ENCODE measurements at places on chromosomes 6 and 20.

DNA sequence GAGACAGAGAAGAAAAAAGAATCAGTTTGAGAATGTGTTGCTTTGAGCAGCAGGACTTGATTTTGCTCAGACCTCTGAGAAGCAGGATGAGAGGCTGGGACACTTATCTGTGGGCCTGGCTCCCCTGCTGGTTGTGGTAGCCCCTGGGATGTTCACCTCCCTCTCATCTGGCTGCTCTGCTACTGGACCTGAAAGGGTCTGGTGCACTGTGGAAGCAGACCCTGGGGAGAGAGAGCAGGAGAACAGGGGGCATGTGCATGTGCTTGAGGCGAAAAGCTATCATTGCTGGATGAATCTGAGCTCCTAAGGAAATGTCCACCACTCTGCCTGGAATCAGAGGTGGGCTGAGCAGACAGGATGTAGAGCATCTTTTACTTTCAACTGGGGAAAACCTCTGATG lies 161.1 kb downstream of the SCP2D1 start:
- no peak for DNase-seq

DNA sequence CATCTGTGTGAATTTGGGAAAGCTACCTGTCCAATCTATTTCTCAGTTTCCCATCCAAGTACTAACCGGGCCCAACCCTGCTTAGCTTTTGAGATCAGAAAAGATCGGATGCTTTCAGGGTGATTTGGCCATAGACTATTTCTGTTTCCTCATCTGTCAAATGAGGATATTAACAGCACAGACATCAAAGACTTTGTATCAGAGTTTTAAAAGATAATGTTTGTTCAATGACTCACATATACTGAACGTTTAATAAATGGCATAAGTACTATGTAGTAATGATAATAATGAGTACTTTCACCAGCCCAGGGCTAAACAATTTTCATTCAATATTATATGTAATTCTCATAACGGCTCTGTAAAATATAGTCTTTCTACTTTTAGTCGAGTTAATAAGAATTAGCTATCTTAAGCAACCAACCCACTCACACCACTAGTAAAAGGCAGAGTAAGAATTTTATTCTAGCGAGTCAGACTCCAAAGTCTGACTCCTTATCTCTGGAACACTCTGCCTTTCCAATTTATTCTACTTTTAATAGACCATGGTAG lies 216.5 kb downstream of the ARHGAP18 start:
- DNase-seq, result no peak

DNA sequence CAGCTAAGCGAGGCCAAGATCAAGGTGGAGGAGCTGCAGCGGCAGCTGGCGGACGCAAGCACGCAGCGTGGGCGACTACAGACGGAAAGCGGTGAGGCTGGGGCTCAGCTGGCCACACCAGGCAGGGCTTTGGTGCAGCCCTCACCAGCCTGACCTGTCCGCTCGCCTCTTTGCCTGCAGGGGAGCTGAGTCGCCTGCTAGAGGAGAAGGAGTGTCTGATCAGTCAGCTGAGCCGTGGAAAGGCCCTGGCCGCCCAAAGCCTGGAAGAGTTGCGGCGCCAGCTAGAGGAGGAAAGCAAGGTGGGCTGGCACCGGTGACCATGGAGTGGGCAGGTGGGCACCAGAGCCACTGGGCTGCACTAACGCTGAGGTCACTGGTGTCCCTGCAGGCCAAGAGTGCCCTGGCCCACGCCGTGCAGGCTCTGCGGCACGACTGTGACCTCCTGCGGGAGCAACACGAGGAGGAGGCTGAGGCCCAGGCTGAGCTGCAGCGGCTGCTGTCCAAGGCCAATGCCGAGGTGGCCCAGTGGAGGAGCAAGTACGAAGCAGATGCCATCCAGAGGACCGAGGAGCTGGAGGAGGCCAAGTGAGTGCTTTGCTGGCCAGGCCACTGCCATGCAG lies 42.8 kb downstream of the MYH7B start:
- no peak for DNase-seq

DNA sequence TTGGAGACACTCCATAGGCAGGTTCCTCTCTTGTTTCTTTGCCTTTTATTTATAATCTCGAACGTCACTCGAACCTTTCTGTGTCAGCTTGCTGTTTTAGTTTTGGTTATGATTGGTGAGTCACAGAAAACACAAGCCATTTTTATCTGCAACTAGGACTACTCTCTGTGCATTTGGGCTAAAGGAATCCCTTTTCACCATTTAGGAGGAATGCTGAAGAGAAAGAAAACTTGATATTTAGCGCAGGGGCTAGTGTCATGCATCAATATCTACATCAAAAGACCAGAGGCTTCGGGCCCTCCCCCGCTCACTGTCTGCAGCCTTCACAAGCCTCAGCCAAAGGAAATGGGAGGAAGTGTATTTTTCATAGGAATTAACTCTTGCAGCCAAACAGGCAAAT lies 507.8 kb upstream of the CITED2 start:
- DNase-seq, result no peak

DNA sequence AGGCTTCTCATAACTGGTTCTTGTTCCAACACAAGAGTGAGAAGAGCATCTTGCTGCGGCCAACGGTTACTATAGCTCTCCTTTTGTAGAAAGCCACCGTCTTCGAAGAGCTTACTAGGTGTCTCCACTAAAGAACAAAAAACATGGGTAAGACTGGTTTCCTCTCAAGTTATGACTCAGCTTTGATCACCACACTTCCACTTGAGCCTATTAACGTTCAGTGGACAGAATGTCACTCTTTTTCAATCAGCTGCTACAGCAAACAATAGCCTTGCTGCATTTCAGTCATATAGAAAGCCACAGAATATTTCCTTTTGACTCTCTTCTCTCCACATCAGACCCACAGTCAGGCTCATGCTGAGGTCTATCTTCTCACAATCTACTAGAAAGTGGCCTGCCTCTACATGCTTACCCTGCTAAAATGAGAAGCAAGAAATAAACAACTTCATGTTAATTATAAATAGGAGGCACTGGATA lies 243.5 kb upstream of the PREP start:
- DNase-seq, result no peak

GRCh38 chr20:22387452-22387851 lies 196.9 kb downstream of the FOXA2 start:
- no peak for DNase-seq

DNA sequence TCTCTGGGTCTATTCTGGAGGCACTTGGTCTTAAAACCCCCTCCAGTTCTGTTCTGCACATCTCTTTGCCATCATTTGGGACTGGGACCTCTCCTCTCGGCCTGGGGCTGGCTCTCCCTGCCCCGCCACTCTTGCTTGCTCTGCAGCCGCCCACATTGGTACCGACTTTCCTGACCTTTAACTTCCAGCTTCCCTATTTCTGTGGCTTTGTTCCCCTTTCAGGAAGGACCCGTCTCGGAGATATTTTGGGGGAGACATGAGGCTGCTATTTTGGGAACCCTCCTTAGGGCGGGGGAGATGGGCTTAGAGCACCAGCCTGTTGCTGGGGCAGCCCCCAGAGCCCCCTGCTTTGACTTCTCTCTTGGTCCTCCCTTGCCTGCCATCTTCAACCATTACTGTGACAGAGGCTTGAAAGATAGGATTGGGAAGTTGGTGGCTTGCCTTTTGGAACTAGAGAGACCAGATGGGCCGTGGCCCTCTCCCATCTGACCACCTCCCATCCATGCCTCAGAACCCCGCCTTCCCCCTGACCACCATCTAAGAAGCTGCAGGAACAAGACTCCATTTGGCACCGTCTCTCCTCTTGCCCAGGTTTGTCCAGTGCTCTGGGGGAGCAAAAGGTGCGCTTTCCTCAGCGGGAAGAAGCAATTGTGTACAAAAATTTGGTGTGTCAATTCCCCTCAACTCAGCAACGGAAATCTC lies 914 bp downstream of the TREM2 start:
- no peak for DNase-seq

DNA sequence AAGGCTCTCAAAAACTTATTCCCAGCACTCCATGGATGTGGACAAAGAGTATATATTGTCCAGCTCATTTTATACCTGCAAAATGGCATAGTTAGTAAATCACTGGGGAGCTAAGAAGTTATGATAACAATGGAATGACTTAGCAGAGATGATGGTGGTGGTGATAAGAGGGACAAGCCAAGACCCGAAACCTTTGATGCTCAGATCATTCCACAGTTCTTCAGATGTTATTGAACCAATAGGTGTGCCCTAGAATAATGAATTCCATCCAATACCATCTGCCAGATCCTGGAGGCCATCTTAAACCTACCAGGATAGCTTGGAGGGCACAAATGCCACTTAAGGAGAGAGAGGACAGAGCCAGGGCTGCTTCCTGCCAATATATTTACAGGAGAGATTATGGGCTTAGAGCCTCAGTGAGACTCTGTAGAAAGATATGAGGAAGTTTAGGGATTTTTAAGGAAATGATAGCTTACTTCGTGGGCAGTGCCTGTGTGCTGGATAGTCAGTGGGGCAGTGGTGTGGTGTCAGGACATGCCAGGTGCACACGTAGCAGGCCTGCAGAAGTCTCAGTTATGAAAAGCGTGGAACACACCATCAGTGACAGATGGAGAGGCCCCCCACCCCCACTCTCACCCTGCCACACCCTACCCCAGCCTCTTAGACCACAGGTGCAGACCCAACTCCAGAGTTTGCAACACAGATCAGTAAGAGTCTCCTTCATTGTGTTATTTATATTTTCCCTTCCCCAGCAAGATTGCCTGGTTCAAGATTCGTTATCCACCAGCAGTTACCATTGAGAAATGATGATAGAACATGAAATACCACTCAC lies 209.7 kb upstream of the SUPT3H start:
- no peak for DNase-seq

DNA sequence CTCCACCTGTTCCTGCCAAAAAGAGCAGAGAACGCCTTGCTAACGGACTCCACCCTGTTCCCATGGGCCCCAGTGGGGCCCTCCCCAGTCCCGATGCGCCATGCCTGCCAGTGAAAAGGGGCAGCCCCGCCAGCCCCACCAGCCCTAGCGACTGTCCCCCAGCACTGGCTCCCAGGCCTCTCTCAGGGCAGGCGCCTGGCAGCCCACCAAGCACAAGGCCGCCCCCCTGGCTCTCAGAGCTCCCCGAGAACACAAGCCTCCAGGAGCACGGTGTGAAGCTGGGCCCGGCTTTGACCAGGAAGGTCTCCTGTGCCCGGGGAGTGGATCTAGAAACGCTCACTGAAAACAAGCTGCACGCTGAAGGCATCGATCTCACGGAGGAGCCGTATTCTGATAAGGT lies 201.8 kb downstream of the SASH1 start:
- no peak for DNase-seq

- DNase-seq, result no peak
Observed at GRCh38 chr6:1860756-1861348, 251.1 kb downstream of the FOXC1 start.

DNA sequence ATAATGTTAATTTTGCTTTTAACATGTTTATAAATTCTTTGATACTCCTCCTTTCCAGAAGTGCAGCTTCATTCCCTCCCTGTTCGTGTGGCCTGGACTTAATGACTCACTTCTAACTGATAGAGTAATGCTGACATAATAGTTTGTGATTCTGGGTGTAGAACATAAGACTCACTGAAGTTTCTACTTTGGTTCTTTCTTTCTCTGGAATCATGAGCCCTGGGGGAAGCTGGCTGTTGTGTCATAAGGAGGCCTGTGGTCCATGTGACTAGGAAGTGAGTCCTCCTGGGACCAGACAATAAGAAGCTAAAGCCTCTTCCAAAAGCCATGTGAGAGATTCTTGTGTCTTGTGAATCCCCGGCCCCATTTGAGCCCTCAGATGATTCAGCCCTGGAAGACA lies 30.5 kb upstream of the HLA-G start:
- no peak for DNase-seq

DNA sequence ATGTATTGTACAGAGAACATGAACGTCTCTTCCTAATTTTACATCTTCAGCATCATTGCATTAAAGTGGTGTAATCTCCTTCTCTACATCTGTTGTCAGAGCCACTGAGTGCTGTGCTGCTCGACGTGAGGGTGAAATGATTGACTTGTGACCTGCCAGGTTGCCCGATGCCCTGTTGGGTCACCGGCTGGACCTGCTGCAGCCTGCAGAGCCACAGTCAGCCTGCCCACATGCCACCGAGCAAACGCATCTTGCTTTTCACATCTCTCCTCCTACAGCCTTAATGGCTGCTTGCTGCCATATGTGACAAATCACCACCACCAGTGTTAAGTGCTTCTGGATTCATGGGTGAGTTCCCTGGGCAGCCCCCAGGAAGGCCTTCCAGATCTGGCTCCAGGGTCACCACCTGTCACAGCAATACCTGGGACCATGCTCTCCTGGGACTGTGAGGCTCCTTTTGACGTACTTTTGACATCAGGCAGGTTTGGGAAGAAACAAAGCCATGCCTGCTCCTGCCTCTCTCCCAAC lies 80.3 kb downstream of the ASXL1 start:
- no peak for DNase-seq

DNA sequence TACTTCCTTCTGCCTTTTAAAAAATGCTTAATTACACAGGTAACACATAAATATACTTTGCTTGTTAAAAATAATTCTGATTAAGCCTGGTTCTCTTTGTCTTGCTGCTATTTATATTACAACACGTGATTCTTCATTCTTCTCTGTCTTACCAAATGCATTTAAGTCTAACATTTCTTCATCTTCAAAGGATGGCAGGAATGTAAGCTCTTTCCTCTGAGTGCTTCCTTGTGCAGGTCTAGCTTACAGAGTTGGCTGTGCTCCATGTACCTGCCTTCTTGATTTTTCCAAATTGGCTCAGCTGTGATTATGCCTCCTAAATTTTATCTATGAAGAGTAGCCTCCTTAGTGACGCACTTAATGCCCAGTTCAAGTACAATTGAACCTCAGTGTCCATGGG lies 44.4 kb downstream of the RNF144B start:
- no peak for DNase-seq

DNA sequence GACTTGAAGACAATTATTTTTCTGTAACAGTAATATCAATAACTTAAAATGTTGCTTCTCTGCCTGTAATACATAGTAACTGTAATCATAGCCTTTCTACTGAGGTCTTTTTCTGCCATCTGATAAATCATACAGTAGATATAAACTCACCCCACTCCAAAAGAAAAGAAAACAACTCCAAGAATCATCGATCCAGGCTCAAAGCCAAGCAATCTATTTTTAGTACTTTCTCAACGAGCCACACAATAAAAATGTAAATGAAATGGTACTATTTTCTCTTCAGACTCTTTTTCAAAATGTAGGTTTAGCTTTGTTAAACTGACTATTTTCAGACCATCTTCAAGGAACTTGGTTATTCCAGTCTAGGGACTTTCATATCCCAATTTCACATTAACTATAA lies 493.3 kb downstream of the ADGRB3 start:
- no peak for DNase-seq

GRCh38 chr20:50543326-50543725 lies 33.1 kb downstream of the PTPN1 start:
- no peak for DNase-seq

GRCh38 chr6:44056392-44057237 lies 70.6 kb downstream of the MRPL14 start:
- no peak for DNase-seq
